ENCODE measurements at places on chromosomes 6 and 20. TPM values are rescaled to one million over a fixed set of nuclear protein-coding genes. Genes with fewer than 3 reads are reported as not detected.

DNA sequence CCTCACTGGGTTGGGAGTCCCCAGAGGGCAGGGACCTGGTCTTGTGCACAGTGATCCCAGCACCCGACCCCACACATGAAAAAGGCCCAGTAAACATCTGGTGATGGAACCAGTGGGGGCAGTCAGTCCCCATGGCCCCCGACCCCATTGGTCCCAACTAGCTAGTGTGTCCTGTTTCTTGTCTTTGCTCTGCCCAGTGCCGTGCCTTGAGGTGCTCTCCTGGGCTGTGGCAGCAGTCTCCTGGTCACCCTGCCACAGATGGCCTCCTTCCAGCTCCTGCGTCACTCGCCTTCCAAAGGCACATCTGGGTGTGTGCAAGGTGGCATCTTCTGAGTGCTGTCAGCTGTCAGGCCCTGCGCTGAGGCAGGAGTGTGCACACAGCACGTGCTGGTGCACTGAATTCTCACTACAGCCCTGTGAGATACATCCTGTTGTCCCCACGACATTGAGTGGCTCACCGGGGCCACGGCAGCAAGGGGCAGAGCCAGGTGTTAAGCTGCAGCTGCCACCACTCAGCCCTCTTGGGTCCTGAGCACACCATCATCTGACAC is 3.9 kb downstream of the NPEPL1 start:
- H3K36me3 ChIP-seq, result peaks cover 27% of the 10 kb centered on the region
- H3K27ac ChIP-seq, result no peak overlapping the region
- no peak for DNase-seq

Gene RAD21L1
- not detected for total RNA-seq

DNA sequence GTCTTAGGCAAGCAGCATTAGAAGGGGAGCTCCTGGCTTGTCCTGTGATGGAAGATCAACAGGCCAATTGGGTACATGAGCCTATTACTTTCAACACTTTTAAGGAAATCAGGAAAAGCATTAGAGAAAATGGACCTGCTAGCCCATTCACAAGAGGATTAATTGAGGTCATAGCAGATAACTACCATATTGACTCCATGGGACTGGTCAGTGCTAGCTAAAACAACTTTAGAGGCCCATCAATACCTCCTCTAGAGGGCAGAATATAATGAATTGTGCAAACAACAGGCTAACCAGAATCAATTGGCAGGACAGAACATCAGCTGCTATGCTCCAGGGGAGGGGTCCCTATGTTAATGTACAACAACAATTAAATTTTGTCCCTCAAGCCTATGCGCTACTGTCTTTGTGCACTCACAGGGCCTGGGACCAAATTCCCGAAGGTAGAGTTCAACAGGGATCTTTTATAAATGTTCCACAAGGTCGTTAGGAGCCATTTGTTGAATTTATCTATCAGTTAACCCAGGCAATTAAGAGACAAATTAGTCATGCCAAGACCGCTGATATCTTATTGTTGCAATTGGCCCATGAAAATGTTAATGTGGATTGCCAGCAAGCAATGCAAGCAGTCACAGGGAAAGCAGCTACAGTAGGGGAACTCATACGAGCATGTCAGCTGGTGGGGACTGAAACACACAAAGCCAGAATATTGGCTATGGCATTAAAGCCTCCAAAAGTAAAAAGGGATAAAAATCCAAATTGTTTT is 106.6 kb upstream of the BTN3A2 start:
- H3K4me3 ChIP-seq, result no peak overlapping the region
- H3K4me1 ChIP-seq, result no peaks in the 10 kb centered on the region
- peaks cover 4% of the 10 kb centered on the region for H3K27me3 ChIP-seq
- no peak for DNase-seq
- H3K36me3 ChIP-seq, result no peaks in the 10 kb centered on the region

- no peaks in the 10 kb centered on the region for H3K27me3 ChIP-seq
- H3K27ac ChIP-seq, result no peak overlapping the region
- no peaks in the 10 kb centered on the region for H3K36me3 ChIP-seq
- DNase-seq, result no peak
- no peaks in the 10 kb centered on the region for H3K4me1 ChIP-seq
Observed at GRCh38 chr6:110514818-110515217, 38.4 kb upstream of the SLC22A16 start.

DNA sequence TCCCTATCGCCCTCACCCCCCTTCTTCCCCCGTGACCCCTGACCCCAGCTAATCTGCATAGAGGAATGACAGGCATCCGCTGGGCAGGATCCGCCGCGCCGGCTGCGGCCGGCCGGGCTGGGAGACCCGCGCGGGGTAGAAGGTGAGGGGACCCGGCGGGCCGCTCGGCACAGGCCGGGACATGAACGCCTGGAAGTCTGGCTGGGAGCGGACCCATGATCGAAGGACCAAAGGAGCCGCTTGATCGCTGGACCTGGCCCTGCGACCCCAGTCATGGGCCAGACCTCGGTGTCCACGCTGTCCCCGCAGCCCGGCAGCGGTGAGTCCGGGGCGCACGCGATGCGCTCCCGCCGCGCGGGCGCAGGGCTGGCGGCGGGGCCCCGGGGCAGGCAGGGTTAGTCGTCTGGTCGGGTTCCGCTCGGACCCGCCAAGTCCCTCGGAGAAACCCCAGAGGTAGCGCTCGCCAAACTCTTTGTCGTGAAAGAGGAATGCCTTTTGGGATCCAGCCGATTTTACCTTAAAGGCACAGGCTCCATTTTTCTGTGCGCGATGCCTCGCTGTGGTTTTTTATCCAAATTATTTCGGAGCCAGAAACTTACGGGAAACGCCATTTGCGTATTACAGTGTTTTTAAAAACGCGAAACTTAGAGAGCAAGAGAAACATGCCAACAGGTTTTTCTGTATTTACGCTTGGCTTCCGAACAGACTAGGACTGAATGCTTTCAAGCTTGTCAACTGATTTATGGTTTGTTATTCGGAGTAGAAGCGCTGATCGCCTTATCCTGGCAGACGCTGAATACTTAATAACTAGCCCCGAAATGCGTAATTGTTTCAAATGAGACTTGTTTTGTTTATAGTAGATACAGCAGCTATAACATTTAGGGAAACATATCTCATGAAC is at the start of gene PHACTR2:
TSS of gene PHACTR2 (plus strand) at position 75 of the 901 bp plus-strand sequence. CDS start at position 274, 199 bp downstream.
- H3K4me3 ChIP-seq, result peak within 1 kb of the TSS; percentile 91
- H3K27me3 ChIP-seq, result no peaks in the 10 kb centered on the region
- no peaks in the 10 kb centered on the region for H3K36me3 ChIP-seq
- H3K27ac ChIP-seq, result peak within 1 kb of the TSS; percentile 94
- DNase-seq, result peak; percentile 91

DNA sequence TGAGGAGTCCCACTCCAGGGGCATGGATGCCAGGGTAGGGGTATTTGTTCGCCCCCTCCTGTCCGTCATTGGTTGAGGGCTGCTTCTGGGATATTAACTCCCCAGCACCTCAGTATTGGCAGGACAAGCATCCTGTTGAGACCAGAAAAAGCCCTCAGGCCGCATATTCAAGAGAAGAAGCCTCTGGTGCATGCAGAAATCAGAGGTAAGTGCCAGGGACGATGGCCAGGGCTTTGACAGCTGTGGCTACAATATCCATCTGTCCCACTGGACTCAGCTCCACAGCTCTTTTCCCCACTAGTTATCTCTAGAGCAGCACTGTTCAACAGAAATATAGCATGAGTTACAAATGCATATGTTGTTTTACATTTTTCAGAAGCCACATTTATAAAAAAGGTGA is 651.3 kb downstream of the KIF16B start:
- no peaks in the 10 kb centered on the region for H3K4me1 ChIP-seq
- no peak overlapping the region for H3K4me3 ChIP-seq
- no peak for DNase-seq
- no peaks in the 10 kb centered on the region for H3K27me3 ChIP-seq
- H3K36me3 ChIP-seq, result no peaks in the 10 kb centered on the region

Gene SPACA1
- total RNA-seq, result not detected

Gene ACSS1
- 25.6 TPM for total RNA-seq

Gene SYTL3
- 5.6 TPM for total RNA-seq

Gene SLC35F1
- 1.1 TPM for total RNA-seq

DNA sequence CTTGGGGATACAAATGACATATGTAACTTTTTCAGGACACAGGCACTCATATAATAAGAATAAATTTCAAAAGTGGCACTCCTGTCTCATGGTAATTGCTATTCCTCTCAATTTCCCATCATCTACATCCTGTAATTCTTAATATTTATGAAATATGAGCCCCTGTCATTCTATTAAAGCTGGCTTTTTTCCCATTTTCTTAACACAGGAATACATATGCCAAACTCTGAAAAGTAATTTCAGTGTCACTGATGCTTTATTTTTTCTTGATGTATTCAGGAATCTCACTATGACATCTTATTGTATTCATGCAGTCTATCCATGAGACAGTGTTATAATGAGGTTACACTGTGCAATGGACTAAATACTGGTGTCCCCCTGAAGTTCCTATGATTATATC is 24.3 kb upstream of the FKBP1C start:
- no peaks in the 10 kb centered on the region for H3K4me1 ChIP-seq
- H3K27me3 ChIP-seq, result no peaks in the 10 kb centered on the region
- no peaks in the 10 kb centered on the region for H3K36me3 ChIP-seq
- no peak for DNase-seq

Gene HLA-DOB
- total RNA-seq, result not detected

DNA sequence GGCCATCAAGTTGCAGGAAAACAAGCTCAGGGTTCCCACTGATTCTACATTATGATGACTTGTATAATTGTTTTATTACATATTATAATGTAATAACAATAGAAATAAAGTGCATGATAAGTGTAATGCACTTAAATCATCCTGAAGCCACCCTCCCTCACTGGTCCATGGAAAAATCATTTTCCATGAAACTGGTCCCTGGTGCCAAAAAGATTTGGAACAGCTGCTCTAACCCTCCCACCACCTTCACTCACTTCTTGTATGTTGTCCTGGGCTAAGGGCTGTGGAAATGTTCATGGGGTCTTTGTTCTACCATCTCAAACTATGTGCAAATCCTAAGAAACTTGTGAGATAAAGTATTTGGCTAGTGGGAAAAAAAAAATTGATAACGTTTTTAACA is 133.8 kb downstream of the LRRC1 start:
- no peak overlapping the region for H3K4me3 ChIP-seq
- no peaks in the 10 kb centered on the region for H3K36me3 ChIP-seq
- H3K27ac ChIP-seq, result no peak overlapping the region
- H3K27me3 ChIP-seq, result no peaks in the 10 kb centered on the region

Gene THBD
- total RNA-seq, result 37.0 TPM

DNA sequence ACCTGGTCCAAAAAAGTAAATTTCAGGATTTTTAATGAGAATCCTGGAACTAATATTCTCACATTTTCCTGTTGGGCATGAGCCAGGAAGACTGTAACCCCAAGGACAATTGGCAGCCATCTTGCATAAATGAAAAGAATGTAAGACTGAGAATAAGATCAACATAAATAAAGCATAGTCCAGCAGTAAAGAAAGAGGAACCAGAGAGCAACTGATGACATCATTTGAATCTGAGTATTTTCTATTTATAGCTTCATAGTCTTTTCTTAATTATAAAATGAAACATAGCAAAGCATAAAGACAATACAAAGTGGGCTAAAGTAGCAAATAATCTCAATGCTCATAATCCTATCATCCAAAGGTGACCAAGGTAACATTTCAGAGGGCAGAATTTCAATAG is 26.6 kb upstream of the FBXL4 start:
- H3K27ac ChIP-seq, result no peak overlapping the region
- no peaks in the 10 kb centered on the region for H3K4me1 ChIP-seq
- no peak overlapping the region for H3K4me3 ChIP-seq
- H3K27me3 ChIP-seq, result no peaks in the 10 kb centered on the region
- DNase-seq, result no peak
- no peaks in the 10 kb centered on the region for H3K36me3 ChIP-seq

GRCh38 chr6:117463762-117464665 is 18.5 kb upstream of the DCBLD1 start:
- H3K4me3 ChIP-seq, result no peak overlapping the region
- DNase-seq, result no peak
- no peaks in the 10 kb centered on the region for H3K27me3 ChIP-seq
- H3K4me1 ChIP-seq, result no peaks in the 10 kb centered on the region

DNA sequence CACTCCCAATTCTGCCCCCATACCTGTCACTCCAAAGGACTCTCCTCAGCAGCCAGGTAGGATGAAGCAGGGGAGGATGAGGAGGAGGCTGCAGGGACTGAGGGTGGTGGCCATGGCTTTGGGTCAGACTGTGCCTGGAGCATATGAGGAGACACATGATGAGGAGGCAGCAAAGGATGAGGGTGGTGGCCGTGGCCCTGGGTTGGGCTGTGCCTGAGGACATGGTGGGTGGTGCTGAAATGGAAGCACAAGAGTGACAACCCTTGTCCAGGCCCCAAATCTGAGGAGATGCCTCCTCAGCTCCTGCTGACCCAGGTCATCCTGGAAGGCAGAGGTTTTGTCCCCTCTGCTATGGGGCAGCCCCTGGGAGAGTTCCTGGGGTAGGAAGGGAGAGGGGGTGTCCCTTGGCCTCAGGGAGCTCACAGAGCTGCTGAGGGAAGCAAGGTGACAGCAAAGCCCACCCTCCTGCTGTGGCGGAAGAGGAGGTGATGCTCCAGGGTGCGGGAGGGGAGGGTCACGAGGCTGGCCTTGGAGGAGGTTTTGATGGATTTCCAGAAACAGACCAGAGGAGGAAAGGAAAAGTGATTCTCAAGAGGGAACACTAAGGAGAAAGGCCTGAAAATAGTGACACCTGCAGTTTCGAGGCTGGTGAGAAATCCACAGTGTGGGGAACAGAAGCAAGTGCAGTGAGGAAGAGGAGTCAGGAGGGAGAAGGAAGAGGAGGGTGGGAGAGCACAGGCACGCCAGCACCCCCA is 4.6 kb downstream of the RAET1G start:
- no peaks in the 10 kb centered on the region for H3K27me3 ChIP-seq
- no peaks in the 10 kb centered on the region for H3K36me3 ChIP-seq
- H3K4me1 ChIP-seq, result peaks cover 11% of the 10 kb centered on the region
- DNase-seq, result peak; percentile 54

Gene IFT52
- 8.1 TPM for total RNA-seq

Gene CNPY3
- total RNA-seq, result 26.5 TPM

Gene PAQR8
- 2.6 TPM for total RNA-seq

DNA sequence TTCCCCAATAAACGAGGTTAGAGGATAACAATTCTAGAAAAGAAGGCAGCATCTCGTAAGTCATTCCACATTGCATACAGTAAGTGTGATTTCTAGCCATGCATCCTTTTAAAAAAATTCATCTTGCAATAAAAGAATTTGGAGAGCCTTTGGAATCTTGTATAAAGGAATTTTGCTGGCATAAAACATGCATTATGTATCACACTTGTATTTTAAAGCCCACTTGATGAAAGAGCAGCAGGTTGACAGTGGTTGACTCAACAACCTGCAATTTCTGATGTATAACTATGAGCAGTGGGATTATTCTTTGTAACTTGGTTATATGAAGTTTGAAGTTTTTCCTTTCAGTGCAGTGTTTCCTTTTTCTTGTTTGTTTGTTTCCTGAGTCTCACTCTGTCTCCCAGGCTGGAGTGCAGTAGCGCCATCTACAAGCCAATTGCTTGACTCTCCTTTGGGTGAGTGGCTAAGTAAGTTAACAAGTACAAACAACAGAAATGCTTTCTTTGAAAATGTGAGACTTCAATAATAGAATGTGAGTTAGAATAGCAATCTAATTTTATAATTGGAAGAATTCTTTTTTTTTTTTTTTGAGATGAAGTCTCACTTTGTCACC is 39.9 kb downstream of the JARID2 start:
- no peaks in the 10 kb centered on the region for H3K36me3 ChIP-seq

Gene HDGFL1
- total RNA-seq, result not detected
